T-helper 2 cell (primary cell): ENCODE measurements at places on chromosomes 16 and 17.

GRCh38 chr17:2750721-2751120 is 1.3 kb upstream of the CCDC92B start:
- no peak for DNase-seq

GRCh38 chr17:34393401-34393800 is 30.4 kb upstream of the CCL1 start:
- DNase-seq, result no peak

- DNase-seq, result no peak
Observed at GRCh38 chr16:61289141-61289540, 747.1 kb downstream of the CDH8 start.

DNA sequence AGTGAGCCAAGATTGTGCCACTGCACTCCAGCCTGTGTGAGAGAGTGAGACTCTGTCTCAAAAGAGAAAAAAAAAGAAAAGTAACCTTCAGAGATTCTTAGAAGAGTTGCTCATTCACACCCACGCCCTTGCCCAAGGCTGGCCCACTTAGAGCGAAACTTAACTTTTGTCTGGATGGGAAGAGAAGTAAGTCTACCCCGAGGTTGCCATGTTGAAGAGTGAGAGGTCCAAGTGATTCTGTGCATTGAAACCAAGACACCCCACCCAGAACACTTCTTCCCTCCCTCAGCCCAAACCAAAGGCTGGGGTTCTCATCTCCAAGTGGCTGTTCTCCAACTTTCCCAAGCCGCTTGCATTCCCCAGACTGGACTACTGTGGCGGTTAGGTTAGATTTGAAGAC is 2.4 kb upstream of the CISD3 start:
- peak; percentile 80 for DNase-seq

GRCh38 chr17:69560987-69561441 is 146.5 kb downstream of the MAP2K6 start:
- no peak for DNase-seq

GRCh38 chr17:42832213-42832933 is 824 bp upstream of the PSME3 start:
- no peak for DNase-seq

- no peak for DNase-seq
Observed at GRCh38 chr16:82017911-82018568, 6.8 kb upstream of the SDR42E1 start.

DNA sequence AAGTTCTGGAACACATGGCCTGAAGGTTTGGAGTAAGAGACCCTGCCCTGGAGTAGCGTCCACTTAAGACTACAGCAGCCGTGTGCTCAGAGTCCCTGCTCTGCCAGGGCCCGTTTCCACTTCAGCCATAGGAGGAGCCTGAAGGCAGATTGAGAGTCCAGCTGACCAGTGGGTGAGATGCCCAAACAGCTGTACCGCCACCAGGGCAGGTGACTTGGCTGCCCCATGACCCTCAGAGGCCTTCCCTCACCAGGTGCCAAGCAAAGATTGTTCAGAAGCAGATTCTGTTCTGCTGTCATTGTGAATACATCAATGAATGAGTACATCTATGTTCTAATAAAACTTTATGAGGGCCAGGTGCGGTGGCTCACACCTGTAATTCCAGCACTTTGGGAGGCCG is 178.8 kb downstream of the RAB11FIP4 start:
- no peak for DNase-seq

- DNase-seq, result no peak
Observed at GRCh38 chr17:34592002-34592401, 12.6 kb downstream of the TMEM132E start.

DNA sequence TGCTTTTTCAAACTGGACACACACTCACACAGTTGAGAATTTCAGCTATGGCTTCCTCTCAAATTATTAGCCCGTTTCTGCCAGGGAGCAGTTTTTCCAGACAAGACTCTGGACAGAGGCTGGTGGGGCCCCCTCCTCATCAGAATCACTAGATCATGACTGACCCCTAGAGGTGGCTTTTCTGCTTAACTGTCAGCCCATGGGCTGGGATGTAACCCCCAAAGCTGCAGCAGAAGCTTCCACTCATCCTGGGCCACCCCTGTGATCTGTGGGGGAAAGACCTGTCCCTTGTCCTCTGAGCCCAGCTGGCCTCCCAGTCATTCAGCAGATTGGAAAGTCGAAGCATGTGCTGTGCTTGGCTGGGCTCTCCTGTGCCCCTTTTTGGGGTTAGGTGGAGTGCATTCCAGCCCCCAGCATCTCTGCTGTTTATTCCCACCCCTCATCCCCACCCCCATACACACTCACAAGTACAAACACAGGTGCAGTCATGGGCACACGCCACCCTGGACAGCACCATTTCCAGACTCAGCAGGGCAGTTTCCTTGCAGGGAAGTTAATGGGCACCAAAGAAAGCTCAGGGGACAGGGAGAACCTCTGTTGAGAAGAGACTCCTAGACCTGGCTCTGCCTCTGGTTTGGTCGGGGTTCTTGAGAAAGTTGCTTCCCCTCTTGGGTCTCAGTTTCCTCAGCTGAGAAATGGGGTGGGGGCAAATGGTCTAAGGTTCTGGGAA is 77.6 kb upstream of the RBL2 start:
- no peak for DNase-seq

- DNase-seq, result no peak
Observed at GRCh38 chr17:74528491-74529199, 2.6 kb downstream of the CD300LB start.

GRCh38 chr17:8152112-8152775 is at the start of gene PER1:
Gene PER1 (minus strand): TSS chr17:8152404. CDS start chr17:8150706, 1,698 bp downstream.
- DNase-seq, result peak; percentile 82

- DNase-seq, result no peak
Observed at GRCh38 chr17:3589784-3590183, 19.4 kb downstream of the TRPV1 start.

- DNase-seq, result no peak
Observed at GRCh38 chr16:64478252-64478906, 643.5 kb downstream of the CDH11 start.

- DNase-seq, result no peak
Observed at GRCh38 chr17:75819678-75820077, 24.5 kb downstream of the UNC13D start.

GRCh38 chr16:77666771-77667170 is 55.5 kb upstream of the NUDT7 start:
- DNase-seq, result no peak

- DNase-seq, result no peak
Observed at GRCh38 chr17:13462146-13462545, 139.6 kb downstream of the HS3ST3A1 start.

- no peak for DNase-seq
Observed at GRCh38 chr17:35807371-35808144, 1.7 kb upstream of the TAF15 start.

- no peak for DNase-seq
Observed at GRCh38 chr17:13546851-13547250, 54.9 kb downstream of the HS3ST3A1 start.

GRCh38 chr16:19783363-19784182 is 65.5 kb downstream of the IQCK start:
- DNase-seq, result no peak

- DNase-seq, result no peak
Observed at GRCh38 chr16:56332464-56333079, 92.8 kb downstream of the AMFR start.

DNA sequence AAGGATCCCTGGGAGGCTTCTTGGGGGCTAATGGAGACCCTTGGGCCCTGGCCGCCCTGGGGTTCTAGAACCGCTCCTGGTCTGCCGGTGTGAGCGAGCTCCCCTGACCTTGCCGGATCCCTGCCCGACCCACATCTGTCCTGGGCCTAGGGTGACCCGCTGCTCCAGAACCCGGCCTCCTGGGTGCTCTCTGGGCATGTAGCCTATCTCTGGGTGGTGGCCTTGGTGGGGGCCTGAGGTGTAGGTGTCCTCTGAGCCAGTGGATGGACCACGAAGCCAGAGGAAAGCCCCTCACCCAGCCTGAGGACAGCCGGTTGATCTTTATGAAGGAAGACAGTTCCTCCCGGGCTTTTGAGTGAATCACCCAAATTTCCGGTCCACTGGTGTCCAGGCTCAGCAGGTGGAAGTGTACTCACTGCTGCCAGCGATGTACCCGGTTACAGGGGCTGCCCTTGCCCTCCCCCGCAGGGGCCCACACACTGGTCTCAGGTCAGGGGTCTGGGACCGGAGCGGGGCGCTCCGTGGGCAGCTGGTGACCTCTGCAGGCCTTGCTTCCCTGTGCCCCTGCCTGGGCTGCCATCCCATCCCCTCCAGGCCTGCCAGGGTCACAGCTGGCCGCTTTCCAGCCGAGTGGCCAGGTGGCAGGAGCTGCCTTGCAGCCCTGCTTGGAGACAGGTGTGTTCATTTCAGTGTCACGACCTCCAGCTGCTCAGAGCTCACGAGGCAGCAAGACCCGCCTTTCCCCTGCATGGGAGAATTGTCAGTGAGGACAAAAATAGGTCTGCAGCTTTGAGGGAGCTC is 10.5 kb upstream of the GSE1 start:
- DNase-seq, result no peak

GRCh38 chr17:61335845-61336655 is 63.6 kb upstream of the TBX2 start:
- no peak for DNase-seq

DNA sequence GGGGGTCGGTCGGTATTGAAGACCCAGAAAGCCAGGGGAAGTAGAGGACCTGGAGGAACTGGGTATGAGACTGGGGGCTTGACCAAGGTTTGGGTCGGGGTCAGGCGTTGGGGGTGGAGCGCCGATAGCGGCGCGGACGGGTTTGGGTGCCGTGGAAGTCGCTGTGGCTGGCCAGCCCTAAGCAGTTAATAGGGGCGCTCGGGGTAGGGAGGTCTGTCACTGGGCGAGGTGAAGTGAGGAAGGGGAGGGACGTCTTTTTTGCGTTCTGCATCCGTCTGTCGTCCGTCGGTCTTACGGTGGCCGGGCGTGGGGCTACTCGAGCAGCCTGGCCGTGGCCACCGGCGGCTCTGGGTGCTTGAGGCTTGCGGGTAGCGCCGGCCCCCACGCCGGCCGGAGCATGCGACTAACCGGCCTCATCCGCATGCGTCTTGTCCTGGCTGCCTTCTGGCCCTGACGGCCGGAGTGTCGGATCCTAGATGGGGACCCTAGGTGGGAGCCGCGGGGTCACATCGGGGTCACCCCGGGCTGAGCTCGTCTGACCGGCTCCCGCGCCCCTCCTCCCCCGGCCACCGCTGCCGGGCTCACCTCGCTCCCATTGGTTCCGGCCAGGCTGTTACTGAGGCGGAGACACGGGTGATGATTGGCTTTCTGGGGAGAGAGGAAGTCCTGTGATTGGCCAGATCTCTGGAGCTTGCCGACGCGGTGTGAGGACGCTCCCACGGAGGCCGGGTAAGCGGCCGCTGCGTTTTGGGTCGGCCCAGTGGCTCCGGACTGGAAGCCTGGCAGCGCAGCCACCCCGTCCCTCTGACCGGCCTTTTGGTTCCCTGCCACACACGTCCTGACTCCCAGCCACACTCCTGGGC is 10.3 kb upstream of the TMEM88 start:
- DNase-seq, result peak; percentile 50

- no peak for DNase-seq
Observed at GRCh38 chr16:3520413-3520812, 19.6 kb downstream of the CLUAP1 start.

GRCh38 chr17:27407916-27408864 is 48.1 kb upstream of the KSR1 start:
- no peak for DNase-seq

- DNase-seq, result no peak
Observed at GRCh38 chr17:47630614-47631013, 19.1 kb upstream of the KPNB1 start.

GRCh38 chr17:74807441-74807840 is 31.3 kb upstream of the NAT9 start:
- DNase-seq, result no peak

DNA sequence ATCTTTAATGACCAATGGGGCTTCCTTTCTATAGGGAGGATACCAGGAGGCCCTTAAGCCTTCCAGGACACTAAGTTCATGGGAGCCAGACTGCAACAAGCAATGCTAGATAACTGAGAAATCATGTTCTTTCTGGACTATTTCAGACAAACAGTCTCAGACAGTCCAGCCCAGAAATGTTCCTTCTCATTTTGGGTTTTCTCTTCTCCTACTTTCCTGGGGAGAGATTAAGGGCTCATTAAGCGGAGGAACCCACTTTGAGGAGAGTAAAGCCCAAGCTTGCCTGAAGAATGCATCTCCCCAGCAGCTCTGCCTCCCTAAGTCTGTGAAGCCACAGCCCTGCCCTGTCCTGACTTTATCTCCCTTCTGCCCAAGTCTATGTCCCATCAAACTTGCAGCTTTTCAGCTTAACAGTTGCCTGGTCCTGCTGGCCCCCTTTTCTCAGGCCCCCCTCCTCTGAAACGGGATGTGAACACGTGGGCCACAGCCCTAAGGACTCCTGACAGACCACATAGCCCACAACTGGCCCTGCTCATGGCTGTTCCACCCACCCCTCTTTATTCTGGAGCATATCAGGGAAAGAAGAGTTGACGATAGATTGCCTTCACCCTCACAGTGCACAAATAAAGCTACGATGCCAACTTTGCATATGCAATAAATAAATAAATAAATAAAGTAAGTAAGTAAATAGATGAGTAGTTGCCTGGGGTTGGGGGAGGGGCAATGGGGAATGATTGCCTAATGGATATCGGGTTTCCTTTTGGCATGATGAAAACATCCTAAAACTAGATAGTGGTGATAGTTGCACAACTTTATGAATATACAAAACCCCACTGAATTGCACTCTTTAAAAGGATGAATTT is 111.0 kb downstream of the N4BP1 start:
- DNase-seq, result no peak

GRCh38 chr17:29948448-29949215 is 7.2 kb downstream of the EFCAB5 start:
- no peak for DNase-seq

DNA sequence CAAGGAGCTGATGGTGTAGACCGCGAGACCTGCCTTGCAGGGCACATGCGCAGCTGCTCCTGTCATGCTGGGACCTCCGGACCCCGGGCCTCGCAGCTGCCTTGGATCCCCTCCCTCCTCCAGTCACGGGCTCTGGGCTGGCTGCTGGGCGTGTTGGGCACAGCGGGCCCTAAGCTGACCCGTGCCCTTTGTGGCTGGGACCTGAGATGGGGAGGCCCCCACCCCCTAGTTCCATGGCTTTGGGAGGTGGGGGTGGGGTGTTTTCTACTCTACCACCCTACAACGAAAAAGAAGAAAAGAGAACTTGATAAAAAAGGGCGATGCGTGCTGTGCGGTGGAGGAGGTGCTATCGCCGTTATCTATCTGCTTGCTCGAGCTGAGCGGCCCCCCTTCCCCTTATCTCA is 14.5 kb downstream of the ZFPM1 start:
- no peak for DNase-seq

GRCh38 chr17:67676305-67676704 is 41.4 kb upstream of the NOL11 start:
- DNase-seq, result no peak

DNA sequence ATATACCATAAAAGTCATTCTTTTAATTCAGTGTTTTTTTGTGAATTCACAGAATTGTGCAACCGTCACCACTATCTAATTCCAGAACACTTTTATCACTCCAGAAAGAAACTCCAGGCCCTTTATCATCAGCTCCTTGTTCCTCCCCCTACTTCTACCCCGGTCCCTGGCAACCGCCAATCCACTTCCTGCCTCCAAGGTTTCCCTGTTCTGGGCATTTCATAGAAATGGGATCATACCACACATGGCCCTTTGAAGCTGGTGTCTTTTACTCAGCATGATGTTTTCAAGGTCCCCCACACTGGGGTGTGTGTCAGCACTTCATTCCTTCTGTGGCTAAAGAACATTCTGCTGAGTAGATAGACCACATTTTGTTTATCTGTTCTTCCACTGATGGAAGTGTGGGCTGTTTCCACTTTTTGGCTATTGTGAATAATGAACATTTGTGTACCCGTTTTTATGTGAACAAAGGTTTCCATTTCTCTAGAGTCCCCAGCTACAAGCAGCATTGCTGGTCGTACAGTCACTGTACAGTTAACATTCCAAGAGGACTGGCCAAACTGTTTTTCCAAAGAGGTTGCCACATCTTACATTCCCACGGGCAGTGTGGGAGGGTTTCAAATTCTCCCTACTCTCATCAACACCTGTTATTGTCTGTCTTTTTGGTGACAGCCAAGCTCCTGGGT is 75.8 kb upstream of the ZNF469 start:
- no peak for DNase-seq
